ENCODE measurements at places on chromosomes 6 and 20.

GRCh38 chr6:138278326-138278725 is 60.0 kb upstream of the PBOV1 start:
- peak; percentile 34 for DNase-seq

GRCh38 chr6:14995208-14995607 is 250.7 kb upstream of the JARID2 start:
- no peak for DNase-seq

- DNase-seq: no peak
Measured at GRCh38 chr6:150535818-150536220, 63.9 kb upstream of the PLEKHG1 start.

- no peak for DNase-seq
Measured at GRCh38 chr6:47788498-47788884, 6.7 kb downstream of the OPN5 start.
